Stimulated activated CD8-positive, alpha-beta memory T cell treated with anti-CD3 and anti-CD28 coated beads, Interleukin-12 subunit alpha, Interleukin-12 subunit beta, amount 100 ng/mL, for 1 hour (primary cell): ENCODE measurements at places on chromosomes 3 and 15.

GRCh38 chr3:135756106-135756668, 209.3 kb upstream of the PPP2R3A start:
- DNase-seq = no peak

DNA sequence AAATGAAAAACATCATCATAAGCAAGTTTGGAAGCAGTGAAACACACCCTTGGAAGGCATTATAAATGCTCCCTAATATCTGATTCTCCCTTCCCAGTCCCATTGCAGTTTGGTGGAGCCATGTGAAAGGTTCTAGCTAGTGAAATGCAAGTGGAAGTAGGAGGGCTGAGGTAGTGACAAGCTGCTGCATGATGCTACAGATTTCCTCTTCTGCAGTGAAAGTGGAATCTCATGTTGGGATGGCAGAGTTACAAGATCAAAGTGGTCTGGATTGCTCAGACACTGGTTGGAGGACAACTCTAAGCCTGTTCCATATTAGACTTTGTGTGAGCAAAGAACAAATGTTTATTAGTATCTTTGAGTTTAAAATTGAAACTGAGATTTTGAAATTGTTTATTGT, 3.3 kb upstream of the PDCD6IP start:
- DNase-seq = no peak

DNA sequence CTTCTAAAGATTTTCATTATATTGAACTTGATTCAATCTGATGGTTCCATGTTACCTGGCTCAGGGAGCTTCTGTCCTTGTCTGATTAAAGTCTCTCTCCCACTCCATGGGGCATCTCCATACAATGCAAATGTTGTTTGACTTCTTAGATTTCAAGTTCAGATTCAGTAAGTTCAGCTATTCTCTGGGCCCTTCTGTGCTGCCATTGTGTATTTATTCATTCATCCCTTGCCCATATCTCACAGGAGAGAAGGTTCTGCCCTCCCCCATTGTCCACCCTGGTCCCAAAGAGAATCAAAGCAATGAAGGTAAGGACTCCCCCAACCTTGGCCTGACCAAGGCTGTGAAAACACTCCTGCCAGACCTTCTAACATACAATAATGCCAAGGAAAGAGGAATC, 669.9 kb downstream of the MAGI1 start:
- DNase-seq = no peak

DNA sequence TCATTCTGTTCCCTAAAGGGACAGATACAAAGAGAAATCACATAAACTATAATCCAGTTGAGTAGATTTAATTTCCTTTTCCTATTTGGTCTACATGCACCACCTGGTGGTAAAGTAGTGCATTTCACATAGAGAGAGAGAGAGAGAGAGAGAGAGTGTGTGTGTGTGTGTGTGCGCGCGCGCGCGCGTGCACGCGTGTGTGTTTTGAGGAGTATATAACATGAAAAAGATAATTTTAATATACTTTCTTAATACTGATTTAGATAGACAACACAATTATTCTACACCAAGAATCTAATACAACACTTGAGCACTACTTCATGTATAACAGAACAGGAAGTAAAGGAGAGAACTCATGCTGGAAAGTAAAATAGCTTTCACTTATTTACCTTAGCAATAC, 1.1 kb upstream of the FGF7 start:
- peak; percentile 22 for DNase-seq

DNA sequence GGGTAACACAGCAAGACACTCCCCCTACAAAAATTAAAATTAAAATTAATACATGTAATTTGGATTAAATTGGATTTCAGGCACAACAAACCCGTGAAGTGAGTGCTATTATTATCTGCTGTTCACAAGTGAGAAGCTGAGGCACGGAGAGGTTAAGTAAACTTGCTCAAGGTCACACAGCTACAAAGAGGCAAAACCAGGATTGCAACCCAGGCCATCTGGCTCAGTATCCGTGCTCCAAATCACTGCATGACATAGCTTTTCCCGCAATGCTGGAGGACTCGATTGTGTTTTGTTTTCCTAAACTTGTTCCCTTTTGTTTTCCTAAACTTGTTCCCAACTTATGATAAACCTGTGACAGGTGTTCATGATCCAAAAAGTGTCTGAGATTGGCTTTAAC, 19.9 kb upstream of the C15orf39 start:
- DNase-seq = no peak

DNA sequence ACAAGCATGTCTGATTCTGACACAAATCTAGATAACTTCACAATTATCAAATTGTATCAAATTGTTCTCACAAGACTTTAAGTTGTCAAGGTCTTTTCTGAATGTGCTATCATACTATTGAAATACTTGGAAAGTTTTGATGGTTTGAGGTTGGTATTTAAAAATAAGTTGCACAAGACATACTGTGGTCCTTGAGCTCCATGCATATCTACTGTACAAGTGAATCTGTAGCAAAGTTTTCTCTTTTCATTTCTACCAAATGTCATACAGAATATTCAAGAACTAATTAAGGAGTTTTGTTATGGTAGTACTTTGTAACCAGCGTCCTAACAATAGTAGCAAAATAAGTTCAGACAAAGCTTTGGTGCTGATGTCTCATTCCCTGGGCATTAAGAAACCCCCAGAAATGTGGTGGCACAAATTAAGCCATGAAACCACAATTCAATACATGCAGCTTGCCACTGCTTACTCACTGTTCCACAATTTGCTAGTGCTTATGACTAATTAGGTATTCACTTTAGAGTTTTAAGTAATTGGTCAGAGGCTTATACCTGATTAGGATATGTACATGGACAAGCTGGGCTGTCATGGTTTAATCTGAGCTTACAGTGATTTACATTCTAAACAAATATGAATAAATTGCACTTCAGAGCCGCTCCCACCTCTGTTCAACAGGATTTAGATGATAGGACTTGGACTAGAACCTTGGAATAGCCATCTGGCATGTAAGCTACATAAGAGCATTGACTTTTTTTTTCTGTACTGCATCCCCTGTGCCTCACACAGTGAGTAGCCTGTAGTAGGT, 8.8 kb downstream of the TBC1D23 start:
- no peak for DNase-seq

DNA sequence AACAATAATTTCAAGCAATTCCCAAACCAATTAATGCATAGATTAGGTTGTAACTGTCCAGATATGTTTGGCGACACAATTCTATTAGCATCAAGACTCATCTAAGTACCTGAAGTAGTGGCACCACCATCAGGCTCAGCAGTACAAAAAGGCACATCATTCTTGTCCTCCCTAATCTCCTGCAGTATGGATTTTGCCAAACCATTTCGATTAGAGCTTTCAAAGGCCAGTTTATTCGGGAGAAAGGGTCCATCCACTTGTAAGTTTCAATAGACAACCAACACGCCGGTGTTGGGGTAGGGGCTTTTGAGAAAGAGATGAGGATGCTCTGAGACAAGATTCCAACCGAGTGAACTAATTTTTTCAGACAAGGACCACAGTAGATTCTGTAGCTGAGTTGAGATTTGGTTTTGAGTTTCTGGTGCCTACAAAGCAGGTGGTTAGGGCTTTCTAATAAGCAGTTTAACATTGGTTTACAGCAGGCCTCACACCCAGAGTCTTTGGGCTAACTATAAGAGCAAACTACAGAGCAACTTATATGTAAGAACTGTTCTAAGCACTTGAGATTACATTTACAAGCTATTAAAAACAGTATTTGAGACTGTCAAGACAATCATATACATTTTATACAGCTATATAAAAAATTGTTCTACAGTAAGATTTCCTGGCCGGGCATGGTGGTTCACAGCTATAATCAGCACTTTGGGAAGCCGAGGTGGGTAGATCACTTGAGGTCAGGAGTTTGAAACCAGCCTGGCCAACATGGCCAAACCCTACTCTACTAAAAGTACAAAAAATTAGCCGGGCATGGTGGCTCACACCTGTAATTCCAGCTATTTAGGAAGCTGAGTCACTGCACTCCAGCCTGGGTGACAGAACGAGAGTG, 4.5 kb downstream of the RPL22L1 start:
- no peak for DNase-seq

DNA sequence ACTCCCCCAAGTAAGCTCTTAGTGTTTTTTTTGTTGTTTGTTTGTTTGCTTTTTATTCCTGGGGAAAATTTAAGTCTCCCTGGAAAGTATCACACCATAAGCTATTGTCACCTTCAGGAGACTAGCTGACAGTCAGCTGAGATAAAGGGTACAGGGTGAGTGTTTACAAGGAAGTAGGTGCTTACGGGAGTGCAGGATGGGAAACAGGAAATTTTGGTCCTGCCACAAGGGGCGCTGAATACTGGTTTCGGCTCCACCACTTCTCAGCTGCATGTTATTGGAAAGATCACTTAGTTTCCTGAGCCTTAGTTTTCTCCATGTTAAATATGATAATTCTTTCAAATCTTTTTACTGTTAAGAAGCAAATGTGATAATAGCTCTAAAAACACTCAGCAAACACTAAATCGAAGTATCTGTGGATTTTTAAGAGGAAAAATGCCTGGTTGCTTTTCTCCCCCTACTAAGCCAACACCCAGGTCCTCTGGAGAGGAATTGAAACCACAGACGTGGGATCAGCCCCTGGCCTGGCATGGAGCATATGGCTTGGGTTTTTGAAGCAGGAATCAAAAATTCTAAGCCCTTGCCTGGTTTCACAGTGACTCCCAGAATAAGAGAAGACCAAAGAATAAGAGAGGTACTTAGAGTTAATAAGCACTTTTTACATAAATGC, 90.7 kb downstream of the SCN11A start:
- DNase-seq = no peak

DNA sequence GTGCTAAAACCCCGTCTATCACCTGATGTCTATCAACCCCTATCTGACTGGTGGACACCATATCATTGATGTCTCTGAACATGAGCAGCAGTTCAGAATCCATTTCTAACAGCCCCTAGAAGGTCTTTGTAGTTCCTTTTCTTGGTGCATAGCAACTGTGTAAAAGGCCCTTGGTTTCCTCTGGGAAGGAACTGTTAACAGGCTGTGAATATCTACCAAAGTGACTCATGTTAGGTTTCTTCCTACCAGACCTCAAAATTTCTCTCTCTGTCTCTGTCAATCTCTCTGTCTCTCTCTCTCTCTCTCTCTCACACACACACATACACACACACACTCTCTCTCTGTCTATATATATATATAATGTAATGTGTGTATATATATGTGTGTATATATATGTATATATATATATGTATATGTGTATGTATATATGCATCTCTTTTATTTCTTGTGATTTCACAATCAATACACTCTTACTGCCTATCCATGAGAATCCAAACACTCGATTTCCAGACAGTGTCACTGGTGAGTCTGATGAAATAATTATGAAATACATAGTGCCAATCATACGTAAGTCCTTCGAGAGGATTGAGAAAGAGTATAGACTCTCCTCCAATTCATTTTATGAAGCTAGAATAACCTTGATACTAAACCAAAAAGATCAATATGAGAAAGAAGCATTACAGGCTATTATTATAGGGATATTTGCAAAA, 335.9 kb upstream of the SLCO3A1 start:
- no peak for DNase-seq

GRCh38 chr3:152258448-152259393, 10.0 kb upstream of the MBNL1 start:
- DNase-seq = peak; percentile 44

DNA sequence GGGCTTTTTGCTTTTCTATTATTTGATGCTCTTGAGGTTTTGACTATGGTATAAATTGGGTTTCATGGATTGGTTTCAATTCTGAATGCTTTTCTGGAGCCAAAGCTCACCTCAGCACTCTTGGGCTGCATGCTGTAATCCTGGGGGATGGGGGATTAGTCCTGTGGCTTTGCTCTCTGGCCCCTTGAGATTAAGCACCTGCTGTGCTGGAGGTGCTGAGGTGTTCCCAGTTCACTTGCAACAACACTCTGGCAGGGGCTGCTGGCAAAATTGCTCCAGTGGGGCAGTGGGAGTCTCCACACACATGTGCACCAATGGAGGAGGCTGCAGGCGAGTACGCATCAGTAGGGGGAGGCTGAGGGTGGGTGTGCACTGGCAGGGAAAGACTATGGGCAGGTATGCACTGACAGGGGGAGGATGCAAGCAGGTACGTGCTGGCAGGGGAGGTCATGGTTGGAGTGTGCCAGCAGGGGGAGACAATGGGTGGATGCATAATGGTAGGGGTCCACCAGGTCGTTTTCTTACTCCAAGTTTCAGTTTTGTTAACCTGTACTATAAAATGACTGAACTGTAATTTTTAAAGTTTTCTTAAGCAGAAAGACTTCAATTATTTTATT, 489.2 kb downstream of the FGF12 start:
- DNase-seq = no peak

DNA sequence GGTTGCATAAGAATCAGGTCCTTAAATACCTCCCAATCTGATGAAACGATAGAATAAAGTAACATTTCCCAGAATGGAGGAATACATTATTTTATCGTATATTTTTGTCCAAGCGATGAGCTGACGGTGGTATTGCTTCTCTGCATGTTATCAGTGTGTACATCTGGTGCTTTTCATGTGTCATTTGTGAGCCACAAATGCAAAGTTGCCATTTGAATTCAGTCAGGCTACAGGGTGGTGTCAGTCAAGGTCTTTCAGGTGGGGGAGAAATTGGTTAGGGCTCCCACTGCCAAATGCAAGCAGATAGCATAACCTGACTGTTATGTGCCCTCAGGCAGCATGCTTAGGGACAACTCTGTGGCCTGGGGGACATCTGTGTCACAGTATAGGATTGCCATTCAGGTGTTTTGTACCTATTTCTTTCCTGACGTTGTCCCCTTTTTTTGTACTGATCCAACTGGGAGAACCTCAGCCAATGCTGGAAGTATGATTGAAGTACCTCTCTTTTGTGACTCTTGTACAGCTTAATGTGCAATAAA, 26.5 kb upstream of the TIMP4 start:
- no peak for DNase-seq

DNA sequence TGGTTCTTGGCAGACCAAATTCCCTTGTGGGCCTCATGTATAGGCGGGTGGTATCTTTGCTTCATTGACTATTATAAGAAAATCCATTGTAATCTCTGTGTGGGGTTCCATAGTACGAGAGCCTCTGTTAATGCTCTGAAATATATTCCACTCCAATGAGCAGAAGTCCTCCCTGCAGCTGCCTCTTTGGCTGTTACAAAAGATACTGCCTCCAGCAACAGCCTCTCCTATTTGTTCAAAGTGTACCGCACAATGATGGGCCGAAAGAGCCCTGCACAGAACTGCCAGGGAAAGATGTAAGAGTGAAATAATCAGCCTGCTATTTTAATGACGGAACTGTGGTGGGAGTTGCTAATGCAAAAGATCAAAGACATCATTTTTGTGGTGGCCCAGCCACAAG, 48.9 kb downstream of the GRK7 start:
- DNase-seq = no peak

- no peak for DNase-seq
Measured at GRCh38 chr3:58299839-58300516, 6.1 kb upstream of the RPP14 start.

GRCh38 chr15:70863450-70864218, 9.7 kb upstream of the LARP6 start:
- no peak for DNase-seq

GRCh38 chr15:73983211-73983727, 8.8 kb downstream of the STOML1 start:
- DNase-seq = no peak
